Stimulated activated CD4-positive, alpha-beta T cell treated with anti-CD3 and anti-CD28 coated beads, Interleukin-15, amount 100 ng/mL, for 1 hour (primary cell): ENCODE measurements at places on chromosomes 4 and X.

- no peak for DNase-seq
These were observed 173.8 kb upstream of the TBC1D9 start for GRCh38 chr4:140930011-140930410.

- DNase-seq: no peak
These were observed 52.9 kb downstream of the PPP2R2C start for GRCh38 chr4:6419452-6420028.

DNA sequence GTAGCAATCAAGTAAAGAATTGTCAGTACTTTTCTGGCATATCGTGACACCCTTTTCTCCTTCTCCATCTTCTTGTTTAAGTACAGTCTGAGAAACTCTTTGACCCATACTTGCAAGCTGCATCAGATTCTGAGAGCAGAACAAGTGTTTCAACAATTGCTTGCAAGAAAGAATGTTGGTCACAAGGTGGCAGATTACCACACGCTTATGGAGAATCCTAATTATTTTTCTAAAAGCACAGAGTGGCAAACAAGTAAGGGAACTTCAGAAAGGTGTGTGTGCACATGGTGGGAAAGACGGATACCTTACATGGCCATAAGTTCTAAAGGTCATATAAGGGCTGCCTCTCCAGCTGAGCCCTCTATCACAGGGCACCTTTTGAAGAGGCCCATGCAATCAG is 136.4 kb upstream of the FGF13 start:
- no peak for DNase-seq

DNA sequence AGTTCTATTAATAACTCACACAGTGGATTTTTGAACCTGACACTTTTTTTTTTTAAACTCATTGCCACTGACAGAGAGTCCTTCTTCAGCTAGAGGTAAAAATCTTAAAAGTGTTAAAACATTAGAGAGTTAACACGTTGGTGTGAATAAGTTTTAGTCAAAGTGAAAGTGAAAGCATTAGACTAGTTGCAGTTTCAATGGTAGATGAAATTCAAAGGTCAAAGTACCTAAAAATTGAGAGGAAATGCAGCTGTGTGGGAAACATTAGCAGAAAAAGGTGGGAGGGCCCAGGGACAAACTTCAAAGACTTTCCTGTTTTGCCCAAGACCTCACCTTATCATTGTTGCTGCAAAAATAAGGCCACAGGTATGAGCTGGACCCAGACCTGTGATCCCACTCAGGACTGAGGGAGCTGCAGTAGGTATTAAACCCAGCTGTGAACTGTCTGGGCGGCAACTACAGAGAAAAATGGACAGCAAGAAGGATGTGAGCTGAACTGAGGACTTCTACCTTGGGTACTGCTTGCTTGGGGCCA is 17.6 kb upstream of the GABRA4 start:
- DNase-seq: no peak

DNA sequence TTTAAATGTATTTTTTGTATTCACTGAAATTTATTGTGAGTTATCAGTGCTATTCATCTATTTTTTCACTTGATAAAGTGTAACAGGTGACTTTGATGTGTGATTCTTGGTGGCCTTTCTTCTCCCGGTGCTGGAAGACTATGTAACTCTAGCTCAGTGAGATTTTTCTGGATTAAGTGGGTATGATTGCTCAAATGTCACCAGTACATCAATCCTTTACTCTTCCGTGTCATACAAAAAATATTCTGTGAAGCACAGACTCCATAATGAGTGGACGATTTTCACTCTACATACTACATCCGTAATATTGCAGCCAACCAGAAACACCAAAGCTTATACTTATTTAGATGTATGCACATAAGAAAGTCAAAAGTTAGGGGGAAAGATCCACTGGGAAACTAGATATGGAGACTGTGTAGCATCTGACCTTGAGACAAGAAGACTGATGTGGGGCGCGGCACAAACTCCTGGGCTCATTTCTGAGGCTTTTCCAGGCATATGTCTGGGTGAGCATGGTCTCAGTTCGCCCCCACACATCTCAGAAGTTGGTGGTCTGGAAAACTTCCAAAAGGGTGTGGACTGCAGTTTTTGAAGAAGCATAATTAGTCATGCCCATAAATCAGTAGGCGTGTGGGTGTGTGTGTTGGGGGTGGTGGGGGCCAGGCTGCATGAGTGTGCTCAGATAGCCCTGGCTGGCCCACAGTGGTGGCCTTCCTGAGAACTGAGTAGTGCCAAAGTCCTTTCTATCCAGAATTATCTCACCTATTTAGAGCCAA is 53.9 kb upstream of the TENM3 start:
- DNase-seq: no peak

GRCh38 chr4:102868781-102869568 is at the start of gene CISD2:
TSS of gene CISD2 (plus strand) at chr4:102868992. CDS start at chr4:102869085, 93 bp downstream.
- peak; percentile 76 for DNase-seq

GRCh38 chr4:123450393-123450792 is 53.8 kb downstream of the SPRY1 start:
- no peak for DNase-seq

- DNase-seq: no peak
These were observed 186.9 kb downstream of the LRBA start for GRCh38 chr4:150828159-150828558.

- no peak for DNase-seq
These were observed 163.9 kb upstream of the KIT start for GRCh38 chr4:54493862-54494261.

DNA sequence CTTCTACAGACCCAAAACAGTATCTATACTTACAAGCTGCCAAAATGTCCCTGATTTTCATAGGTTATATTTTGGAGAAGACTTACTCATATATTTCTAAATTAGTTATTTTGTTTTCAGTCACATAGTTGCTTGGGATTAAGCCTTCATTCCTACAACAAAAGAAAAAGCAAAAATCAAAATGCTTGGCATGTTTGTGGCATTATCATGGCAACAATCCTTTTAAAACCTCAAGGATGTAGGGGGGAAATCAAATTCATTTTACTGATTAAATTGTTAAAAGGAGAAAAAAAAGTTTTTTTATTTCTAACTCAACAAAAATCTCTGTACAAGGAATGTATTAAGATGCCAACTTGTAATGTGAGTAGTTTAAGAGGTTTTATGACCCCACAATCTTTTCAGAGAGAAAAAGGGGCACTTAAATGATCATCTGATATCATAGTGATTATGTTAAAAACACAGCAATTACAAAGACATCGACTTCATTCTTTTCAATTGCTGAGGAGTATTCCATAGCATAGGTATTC is 23.5 kb downstream of the TXK start:
- no peak for DNase-seq

- DNase-seq: peak; percentile 77
These were observed 4.9 kb downstream of the PRDM8 start for GRCh38 chr4:80202190-80202711.

DNA sequence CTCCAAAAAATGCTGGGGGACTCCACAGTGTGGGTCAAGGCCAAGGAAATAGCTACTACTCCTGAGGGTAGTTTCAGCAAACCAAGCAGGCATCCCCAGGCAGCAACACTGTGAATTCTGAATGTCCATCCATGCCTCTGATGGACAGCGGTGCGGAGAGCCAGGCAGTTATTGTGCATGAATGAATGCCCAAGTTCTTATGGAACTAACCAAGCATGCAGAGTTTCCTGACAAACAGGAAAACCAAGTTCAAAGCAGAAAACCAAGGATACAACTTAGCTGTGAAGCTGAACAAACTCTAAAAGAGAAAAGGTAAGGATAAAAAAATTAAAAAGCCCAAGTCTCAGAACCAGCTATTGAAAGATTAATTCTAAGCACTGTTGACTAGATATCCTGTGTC is 642.6 kb upstream of the HS3ST1 start:
- DNase-seq: no peak

DNA sequence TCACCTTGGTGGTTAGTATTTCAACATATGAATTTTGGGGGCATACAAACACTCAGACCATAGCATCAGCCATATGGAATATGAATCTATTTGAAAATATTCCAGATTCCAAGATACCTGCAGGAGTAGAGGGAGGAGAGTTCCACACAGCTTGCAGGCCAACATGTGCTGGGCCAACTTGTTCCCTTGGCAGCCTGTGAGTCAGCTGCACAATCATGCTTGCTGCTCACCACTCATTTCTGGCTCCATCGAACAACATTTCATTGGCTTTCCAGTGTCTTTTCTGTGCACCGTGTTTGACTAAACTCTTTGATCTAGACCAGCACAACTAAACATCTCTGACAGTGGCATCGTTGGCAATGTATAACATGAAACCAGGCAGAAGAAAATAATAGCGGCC is 282.5 kb upstream of the RASGEF1B start:
- DNase-seq: no peak

DNA sequence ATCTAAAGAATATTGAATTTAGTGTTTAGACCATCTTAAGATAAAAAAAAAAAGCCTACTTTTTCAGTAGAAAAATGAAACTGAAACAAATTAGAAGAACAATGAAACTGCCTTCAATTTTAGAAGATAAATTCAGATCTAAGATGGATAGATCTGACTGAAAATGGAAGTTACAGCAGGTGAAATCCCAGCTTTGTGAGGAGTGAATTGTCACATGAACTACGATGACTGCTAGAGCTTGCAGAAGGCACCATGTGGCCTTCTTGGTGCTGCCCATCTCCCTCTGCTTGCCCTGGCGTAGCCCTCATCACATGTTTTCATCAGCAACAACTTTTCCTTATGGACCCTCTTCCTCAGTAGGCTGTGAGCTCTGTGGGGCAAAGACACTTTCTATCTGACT is 51.4 kb upstream of the EMCN start:
- no peak for DNase-seq

- no peak for DNase-seq
These were observed 124.5 kb upstream of the AGA start for GRCh38 chr4:177566691-177567090.

GRCh38 chr4:37555322-37555721 is 130.9 kb downstream of the RELL1 start:
- DNase-seq: no peak

DNA sequence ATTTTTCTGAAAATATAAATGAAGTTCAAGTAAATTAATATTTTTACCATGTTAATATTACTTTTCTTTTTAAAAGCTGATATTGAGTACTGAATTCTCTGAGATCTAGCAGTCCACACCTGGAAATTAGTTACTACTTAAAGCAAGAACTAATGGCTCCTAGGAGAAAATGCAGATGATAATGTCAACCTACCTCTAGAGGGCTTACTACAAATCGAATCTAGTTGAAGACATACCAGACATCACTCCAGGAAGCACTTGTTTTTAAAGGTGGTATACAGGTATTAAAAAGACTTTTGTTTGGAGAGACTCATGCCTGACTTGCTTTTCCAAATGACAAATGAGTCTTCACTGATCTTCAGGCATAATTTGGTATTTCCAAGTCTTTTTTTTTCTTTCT is 516.4 kb upstream of the BOD1L1 start:
- no peak for DNase-seq

- no peak for DNase-seq
These were observed 28.8 kb downstream of the COL4A5 start for GRCh38 chrX:108468486-108468885.

DNA sequence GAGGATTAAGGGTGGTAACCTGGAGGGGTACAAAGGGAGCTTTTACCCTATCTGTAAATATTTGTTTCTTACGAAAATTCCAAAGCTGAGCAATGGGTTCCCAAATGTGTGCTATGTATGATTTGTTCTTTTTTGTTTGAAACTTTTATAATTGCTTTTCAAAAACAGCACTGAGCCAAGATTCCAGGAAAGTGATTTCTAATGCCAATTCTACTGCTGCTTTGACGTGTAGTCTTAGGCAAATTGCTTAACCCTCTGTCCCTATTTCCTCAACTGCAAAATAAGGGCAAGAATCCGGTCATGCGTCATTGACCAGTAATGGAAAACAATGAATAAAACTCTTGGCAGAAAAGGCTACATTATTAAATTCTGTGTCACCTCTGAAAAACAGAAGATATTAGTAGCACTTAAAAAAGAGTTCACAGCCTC is 454.7 kb downstream of the IL15 start:
- DNase-seq: no peak

DNA sequence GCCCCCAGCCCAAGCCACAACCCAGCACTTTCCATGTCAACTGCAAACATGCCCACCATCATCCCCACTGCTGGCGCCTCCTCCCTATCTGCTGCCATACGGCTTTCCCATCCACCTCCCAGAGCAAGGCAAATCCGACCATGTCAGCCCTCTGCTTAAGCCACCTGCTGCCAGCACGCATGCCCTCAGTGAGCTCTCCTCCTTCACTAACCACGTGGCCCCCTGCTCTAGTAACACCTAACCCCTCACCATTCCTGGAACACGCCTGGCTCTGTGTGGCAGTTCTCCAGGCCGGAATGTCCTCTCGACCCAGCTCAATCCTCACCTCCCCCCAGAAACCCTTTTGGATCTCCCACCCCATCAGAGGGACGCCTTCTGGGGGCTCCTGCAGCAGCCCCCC is 17.4 kb downstream of the BCAP31 start:
- no peak for DNase-seq

GRCh38 chr4:88451205-88451604 is 5.7 kb upstream of the HERC5 start:
- DNase-seq: no peak
